Naive B cell (primary cell): ENCODE measurements at places on chromosomes 3 and 15. TPM values are rescaled to one million over a fixed set of nuclear protein-coding genes. Genes with fewer than 3 reads are reported as not detected.

The RTF1 gene
- polyA plus RNA-seq, result 26.4 TPM

The SMCO1 gene
- not detected for polyA plus RNA-seq

DNA sequence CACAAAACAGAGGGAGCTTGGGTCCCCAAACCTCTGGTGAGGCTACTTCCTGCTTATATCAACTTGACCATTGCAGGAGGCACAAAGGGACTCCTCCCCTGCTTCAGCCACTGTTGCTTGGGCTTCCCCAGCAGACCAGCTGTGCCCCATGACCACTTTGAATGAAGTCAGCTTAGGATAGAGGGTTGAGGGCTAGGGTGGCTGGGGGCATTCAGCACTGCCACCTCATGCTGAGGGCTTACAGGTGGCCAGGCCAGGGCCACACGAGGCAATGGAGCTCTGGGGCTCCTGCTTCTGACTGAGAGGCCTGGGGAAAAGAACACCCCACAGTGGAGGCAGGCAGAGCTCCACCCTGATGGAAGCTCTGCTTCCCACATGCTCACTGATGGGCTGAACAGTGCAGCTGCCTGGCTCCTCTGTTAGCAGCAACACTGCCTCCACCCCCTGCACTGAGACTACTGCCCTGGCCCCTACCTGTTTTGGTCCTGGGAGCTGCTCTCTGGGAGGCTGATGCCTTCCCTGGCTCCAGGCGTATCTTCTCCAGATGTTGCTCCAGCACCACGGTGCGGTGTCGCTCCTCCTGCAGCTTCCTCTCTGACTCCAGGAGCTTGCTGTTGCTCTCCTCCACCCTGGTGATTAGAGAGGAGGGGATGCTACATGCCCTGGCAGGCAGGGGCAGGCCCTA is 10.2 kb upstream of the HHATL start:
- no peak for DNase-seq
- H3K4me3 ChIP-seq, result peak overlapping the region; percentile 65
- no peaks in the 10 kb centered on the region for H3K36me3 ChIP-seq
- H3K27me3 ChIP-seq, result peaks cover 12% of the 10 kb centered on the region
- H3K4me1 ChIP-seq, result peaks cover 14% of the 10 kb centered on the region
- H3K27ac ChIP-seq, result no peak overlapping the region

GRCh38 chr3:10511809-10512494 is 6.6 kb upstream of the ATP2B2 start:
- DNase-seq, result no peak
- no peak overlapping the region for H3K4me3 ChIP-seq
- peaks cover 23% of the 10 kb centered on the region for H3K27me3 ChIP-seq
- H3K36me3 ChIP-seq, result no peaks in the 10 kb centered on the region
- H3K4me1 ChIP-seq, result no peaks in the 10 kb centered on the region
- no peak overlapping the region for H3K27ac ChIP-seq

GRCh38 chr15:48962662-48963523 is 826 bp downstream of the SHC4 start:
- H3K27me3 ChIP-seq, result peaks cover 53% of the 10 kb centered on the region
- no peaks in the 10 kb centered on the region for H3K36me3 ChIP-seq
- H3K4me1 ChIP-seq, result peaks cover 15% of the 10 kb centered on the region
- no peak overlapping the region for H3K27ac ChIP-seq
- H3K4me3 ChIP-seq, result peak overlapping the region; percentile 86

GRCh38 chr3:52154135-52155094 is at the start of gene POC1A:
TSS of gene POC1A (minus strand) at chr3:52154423. CDS start at chr3:52154372, 51 bp downstream.
- H3K4me3 ChIP-seq, result peak within 1 kb of the TSS; percentile 88
- H3K4me1 ChIP-seq, result peaks cover 4% of the 10 kb centered on the region
- peak; percentile 81 for DNase-seq

DNA sequence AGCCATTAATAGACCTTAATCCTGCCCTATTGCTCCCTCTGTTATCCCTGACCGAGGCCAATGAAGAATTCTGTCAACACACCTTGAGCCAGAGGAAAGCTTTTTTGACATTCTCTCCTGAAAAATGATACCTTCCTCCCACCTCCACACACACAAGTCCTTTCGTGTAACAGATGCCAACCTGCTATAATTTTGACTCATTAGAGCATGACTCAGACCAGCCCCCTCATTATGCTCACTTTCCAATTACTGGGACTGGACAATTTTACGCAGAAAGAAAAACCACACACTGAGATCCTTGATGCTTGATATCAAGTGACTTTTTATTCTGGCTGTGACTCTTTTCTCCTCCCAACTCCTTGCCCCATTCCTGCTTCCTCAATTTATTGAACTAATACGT is 50.9 kb downstream of the LSAMP start:
- no peak for DNase-seq
- no peaks in the 10 kb centered on the region for H3K4me1 ChIP-seq
- no peak overlapping the region for H3K27ac ChIP-seq
- no peak overlapping the region for H3K4me3 ChIP-seq
- no peaks in the 10 kb centered on the region for H3K36me3 ChIP-seq
